ENCODE measurements at places on chromosomes 12 and 14. TPM values are rescaled to one million over a fixed set of nuclear protein-coding genes. Genes with fewer than 3 reads are reported as not detected.

Gene TMEM52B
- not detected for total RNA-seq

Gene ACSM4
- not detected for total RNA-seq

Gene PSMC6
- 132 TPM for total RNA-seq

Gene NANOG
- total RNA-seq, result not detected

Gene BHLHE41
- 1.2 TPM for total RNA-seq

Measured in A549 treated with ZK216348 at 1 μM for 4 hours (cell line).